ENCODE measurements at places on chromosomes 7 and 10. TPM values are rescaled to one million over a fixed set of nuclear protein-coding genes. Genes with fewer than 3 reads are reported as not detected.

NFE2L3 gene
- 1.4 TPM for total RNA-seq

GPR15LG gene
- total RNA-seq: not detected

RBP3 gene
- not detected for total RNA-seq

GIMAP7 gene
- total RNA-seq: not detected

CYP2C18 gene
- not detected for total RNA-seq

OPTN gene
- total RNA-seq: 50.6 TPM

TEX36 gene
- not detected for total RNA-seq

CCAR1 gene
- total RNA-seq: 37.9 TPM

PPP1R17 gene
- not detected for total RNA-seq

EPHA1 gene
- not detected for total RNA-seq

CAMK2G gene
- 29.1 TPM for total RNA-seq

Data from GM23248 (cell line).